ENCODE measurements at places on chromosomes 1 and 21.

DNA sequence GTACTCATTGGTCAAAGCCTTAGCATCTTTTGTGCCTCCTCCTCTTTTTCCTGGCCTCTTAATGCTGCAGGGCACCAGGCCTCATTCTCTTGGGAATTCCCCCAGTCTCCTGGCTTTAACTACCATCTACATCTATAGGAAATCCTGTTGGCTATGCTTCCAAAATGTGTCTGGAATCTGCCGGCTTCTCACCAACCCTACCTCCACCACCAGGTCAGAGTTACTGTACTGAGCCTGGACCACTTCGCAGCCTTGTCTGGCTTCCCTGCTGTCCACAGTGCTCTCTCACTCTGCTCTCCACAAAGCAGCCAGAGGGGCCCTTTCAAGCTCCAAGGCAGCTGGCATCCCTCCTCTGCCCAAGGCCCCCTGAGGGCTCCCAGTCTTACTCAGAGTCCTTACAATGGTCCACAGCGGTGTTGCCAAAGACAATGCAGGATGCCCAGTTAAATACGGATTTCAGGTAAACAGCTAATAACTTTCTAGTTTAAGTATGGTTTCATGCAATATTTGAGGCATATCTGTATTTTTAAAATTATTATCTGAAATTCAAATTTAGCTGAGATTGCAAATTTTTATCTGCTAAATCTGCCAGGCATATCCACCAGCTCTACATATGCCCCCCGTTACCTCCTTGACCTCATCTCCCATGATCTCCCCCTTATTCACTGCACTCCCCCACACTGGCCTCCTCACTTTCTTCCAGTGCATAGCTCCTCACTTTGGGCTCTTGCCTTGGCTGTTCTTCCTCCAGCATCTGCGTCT is 34.5 kb upstream of the FAM163A start:
- no peak for DNase-seq

GRCh38 chr1:46703927-46704641 is 14.8 kb downstream of the EFCAB14 start:
- no peak for DNase-seq

DNA sequence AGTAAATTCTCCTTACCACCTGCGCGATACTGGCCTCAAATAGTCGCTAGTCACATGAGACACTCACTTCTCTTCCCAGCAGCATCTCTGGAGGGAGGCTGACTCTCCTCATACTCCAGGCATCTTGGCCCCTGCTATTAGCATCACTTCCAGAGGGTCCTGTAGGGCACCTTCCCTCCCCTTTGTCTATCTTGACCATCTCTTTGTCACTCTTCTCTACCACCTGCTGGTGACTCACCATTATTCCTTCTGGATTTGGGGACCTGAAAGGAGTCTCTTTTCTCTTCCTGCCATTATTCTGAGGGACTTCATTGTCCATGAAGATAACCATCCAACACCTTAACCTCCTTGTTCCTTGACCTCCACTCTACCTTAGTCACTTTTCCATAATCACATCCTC is 31.7 kb upstream of the GPR37L1 start:
- DNase-seq = no peak

DNA sequence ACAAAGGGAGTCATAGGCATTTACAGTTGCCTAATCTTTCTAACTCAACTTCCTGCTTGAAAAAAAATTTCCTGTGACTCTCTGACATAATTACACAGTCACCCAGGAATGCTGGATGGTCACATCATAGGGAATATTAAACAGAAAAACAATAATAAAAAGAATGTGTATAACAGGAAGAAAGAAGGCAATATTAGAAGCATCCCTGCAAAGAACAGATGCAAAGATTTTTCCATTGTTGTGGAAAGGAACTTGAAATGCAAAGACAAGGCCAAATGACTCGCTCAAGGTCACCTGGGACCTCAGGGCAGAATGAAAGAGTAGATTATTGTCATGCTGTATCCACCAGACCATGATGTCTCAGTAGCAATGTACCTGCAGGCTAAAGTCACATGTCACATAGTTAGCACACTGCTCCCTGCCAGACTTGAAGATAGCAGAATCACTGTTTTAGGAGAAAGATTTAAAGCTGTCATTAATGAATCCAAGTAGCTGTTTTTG is 184.3 kb downstream of the CYYR1 start:
- DNase-seq = no peak

DNA sequence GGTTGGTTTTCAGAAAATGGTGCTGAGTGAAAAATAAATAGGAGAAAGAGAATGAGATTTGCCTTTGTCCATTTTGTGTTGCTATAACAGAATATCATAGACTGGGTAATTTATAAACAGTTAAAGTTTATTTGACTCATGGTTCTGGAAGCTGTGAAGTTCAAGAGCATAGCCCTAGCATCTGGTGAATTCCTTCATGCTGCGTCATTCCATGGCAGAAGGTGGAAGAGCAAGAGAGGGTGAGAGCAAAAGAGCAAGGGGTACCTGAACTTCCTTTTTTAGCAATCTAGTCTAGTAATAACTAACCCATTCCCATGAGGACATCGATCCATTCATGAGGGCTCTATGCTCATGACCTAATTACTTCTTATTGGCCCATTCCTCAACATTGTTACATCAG is 209.1 kb upstream of the ZP4 start:
- no peak for DNase-seq

GRCh38 chr1:58782178-58783089 is 1.4 kb downstream of the JUN start:
- peak; percentile 52 for DNase-seq

GRCh38 chr1:1084372-1085170 is 10.5 kb upstream of the RNF223 start:
- no peak for DNase-seq

GRCh38 chr1:224867715-224868114 is 61.8 kb upstream of the DNAH14 start:
- no peak for DNase-seq

- peak; percentile 61 for DNase-seq
Observed at GRCh38 chr1:110233861-110234260, 23.7 kb downstream of the KCNC4 start.

DNA sequence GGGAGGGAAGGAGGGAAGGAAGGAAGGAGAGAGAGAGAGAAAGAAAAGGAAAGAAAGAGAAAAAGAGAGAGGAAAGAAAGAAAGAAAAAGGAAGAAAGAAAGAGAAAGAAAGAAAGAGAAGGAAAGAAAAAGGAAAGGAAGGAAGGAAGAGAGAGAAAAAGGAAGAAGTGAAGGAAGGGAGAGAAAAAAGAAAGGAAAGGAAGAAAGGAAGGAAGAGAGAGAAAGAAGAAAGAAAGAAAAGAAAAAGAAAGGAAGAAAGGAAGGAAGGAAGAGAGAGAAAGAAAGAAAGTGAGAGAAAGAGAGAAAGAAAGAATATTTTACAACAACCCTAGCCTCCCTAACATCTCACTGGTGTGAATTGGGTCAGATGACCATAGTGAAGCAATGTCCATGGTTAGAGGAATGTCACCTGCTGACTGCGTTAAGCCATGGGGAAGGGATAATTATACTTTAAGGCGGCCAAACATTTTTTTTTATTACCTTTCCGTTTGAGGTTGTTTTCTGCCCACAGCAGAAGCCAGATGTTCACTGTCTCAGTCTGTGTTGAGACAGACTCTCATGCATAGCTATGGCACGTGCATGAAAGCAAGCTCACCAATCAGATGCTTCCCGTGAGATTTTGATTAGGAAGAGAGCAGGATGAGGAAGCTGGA is 76.4 kb downstream of the SNRPE start:
- no peak for DNase-seq

GRCh38 chr21:35775778-35776544 is 284.4 kb downstream of the SETD4 start:
- no peak for DNase-seq

DNA sequence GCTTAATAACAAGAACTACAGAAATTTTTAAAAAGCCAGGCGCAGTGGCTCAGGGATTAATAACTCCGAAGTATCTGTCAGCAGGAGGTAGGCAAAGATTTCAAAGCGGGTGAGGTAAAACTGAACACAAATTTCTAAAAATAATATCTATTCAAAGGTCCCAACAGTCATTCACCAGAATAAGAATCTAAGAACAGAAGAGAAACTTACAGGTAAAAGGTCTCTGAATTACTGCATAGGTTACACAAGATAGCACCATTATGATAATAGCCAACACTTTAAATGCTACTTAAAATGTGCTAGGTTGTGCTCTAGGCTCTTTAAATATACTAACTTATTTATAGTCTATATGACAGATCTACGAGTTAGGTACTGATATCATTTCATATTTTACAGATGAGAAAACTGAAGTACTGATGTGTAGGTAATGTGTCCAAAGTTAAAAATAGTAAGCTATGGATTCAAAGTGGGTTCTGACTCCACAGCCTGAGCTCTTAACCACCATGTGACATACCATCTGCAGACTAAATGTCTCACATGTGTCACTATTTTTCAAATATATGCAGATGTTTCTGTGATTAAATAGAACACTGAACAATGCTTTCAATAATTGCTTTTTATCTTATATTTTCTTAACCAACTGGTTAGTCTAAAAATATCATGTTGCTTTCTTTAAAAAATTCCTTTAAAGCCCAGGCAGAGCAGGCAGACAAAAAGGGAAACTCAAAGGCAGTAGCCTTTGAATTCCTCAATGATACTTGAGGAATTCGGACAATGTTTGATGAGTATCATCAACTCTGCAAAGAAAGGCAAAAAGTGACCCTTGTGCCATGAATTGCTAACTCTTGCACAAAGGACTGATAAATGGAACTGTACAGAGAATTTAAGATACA is 80.5 kb upstream of the TTC39A start:
- no peak for DNase-seq

DNA sequence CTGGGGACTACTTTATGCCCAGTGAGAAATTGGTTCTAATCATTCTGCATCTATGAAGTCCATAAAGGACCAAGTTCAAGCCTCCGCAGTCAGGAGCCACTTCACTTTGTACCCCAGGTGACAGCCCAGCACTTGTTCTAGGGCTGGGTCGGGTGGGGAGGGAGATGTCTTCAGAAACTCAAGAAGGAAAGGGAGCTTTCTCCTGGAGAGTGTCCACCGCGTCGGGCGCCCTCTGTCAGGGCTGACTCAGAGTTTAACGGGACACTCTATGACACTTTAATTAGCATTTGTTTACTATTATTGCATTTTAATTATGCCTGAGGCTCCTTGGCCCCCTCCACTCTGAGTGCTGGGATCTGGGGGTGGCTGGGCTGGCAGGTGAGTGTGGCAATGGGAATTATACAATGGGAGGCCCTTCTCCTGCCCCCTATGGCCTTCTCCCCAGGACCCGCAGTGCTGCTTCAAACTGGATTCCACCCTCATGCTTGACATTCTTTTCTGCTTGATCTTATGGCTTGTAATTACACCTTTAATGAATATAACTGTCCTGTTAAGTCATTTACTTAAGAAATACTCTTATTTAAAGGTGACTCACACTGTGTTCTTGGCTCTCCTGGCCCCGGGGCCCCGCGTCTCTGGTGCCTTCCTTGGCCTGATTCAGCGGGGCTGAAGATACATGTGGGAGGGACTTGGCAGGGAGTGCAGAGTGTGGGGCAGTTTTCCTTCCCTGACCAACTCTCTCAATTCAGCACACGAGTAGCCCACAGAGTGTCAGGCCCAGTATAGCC is 136.6 kb downstream of the PLXNA2 start:
- no peak for DNase-seq

DNA sequence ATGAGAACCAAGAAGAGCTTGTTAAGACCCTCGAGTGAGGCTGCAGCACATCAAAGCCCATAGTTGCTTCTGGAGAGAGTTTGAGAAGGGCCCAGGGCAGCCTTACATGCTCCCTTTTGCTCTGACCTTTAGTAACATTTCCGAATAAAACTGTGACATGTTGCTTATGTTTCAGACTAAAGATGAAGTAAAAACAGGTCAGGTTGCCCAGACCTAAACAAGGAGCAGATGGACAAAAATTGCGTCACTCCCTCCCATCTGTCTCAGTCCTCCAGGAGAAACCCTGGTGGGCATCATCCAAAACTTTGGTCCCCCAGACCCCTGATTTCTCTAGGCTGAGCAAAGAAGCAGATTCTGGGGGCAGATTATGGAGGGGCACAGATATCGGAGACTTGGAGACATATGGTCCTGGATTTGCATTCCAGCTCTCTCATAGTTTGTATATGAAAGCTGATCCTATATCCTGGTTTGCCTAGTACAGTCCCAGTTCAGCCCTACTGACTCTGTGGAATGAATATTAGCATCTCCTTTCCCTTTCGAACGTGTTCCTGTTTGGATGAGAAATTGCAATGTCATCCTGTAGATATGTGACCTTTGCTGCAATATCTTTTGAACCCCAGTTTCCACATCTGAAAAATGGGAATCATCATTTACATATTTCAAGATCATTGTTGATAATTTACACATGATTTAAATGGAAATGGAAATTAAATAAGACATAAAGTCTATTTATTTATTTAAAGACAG is 304.9 kb upstream of the USP24 start:
- DNase-seq = no peak

DNA sequence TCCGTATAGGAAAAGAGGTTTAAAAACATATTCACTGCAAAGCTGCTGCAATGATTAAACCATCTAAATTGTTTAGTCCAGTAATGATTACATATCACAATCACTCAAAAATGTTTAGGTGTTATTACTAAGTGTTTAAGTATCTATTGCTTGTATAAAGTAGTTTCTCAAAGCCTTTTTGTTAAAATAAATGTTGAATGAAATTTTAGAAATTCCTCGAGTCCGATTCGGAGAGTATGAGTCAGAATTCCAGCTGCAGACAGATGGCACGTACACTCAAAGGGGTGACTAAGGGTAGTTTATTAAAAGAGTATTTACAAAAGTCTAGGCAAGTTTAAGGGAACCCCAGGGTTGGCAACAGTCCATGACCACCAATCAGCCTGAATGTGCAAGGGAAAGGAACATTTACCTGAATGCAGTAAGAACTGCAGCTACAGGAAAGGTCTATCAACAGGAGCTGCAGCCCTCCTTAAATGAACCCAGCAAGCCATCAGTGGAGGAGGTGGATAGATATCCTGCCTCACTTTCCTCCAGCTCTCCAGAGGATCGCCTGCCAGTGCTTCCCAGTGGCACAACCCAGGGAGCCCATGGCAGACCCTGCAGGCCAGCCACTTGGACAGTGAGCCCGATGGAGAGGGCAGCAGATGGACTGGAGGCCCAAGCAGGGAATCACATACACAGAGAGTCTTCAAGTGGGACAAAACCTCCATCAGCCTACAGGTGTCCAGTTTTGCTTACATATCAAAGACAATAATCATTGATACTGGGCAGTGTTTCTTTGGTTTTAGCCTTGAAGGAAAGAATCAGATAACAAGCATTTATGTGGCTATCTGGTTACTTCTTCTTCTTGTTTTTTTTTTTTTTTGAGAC is 92.1 kb upstream of the SLC44A3 start:
- DNase-seq = no peak

- DNase-seq = no peak
Observed at GRCh38 chr1:154954541-154954940, 1.4 kb downstream of the PBXIP1 start.

DNA sequence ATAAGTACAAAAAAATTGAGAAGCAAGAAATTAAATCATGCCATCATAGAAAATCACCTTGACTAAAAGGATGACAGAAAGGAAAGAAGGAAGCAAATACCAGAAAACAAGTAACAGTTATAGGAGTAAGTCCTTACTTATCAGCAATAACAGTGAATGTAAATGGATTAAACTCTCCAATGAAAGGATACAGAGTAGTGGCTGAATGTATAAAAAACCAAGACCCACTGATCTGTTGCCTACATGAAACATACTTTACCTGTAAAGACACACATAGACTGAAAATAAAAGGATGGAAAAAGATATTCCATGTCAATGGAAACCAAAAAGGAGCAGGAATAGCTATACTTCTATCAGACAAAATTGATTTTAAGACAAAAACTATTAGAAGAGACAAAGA is 52.2 kb downstream of the RABGAP1L start:
- DNase-seq = no peak

Data from COR-L47 (cell line).